GM13976 (cell line): ENCODE measurements at places on chromosomes 13 and 19.

GRCh38 chr19:411723-412355, 2.9 kb upstream of the C2CD4C start:
- no peak for DNase-seq

DNA sequence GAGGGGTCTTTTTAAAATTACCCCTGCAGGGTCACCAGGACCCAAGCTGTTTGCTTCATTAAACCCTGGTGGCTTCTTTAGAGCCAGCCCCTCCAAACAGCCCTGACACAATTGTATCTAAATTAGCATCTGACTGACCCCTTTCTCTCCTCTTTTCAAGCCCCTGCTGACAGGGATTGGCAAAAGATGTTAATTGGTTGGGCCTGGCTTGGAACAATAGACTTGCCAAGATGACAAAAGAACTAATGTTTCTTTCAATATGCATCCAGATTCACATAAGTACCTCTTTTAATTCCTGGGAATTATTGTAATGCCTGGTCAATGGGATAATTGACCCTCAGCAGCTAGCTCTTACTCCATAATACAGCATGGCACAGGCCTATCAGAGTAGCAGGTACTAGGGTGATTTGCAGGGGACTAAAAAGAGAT, 140.8 kb downstream of the SHISA2 start:
- DNase-seq, result no peak

- DNase-seq, result peak; percentile 85
Measured at GRCh38 chr19:53792721-53793433, 31.2 kb downstream of the NLRP12 start.

DNA sequence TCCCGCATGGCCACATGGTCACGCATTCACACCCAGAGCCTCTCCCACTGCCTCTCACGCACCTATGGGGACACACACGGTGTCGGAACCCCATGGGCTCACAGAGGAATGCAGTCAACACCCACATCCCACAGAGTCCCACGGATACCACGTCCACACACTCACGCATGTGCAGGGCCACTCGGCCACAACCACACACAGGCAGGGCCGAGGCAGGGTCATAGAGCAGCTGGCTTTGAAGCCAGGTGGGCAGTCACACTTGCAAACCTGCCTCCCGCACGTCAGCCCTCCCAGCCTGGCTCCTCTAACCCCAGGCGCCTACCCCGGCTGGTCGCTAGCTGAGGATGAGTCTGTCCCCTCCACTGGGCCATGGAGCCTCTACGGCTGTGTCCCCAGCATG, 8.1 kb downstream of the ERCC2 start:
- no peak for DNase-seq

DNA sequence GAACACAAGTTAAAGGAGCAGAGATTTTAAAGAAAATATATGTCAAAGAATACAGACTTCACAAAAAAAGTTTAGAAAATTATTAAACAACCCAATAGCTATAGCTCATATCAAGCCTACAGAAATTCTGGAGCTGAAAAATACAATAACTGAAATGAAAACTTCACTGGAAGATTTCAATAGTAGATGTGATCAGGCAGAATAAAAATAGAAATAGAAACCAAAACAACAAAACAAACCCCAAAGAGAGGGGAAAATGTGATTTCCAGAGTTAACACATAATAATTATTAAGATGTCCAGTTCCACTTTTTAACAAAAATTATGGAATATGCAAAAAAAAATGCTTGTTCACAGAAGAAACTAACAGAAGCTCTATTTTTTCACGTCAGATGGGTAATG, 23.6 kb downstream of the LRRC63 start:
- no peak for DNase-seq

DNA sequence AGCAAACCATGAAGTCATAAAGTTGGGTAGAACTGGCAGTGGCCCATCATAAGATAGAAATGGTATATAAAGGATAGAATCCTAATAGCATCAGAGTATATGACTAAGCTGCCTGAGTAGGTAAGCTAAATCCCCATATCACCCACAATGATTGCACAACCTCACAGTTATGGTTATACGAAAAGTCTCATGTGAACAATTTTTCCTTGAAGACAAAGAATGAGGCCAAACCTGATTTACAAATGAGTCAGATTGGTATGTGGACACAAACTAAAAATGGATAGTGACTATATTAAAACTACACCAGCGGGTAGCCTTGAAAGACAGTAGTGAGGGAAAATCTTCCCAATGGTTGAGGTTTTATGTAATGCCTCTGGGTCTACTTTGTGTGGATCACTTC, 40.9 kb upstream of the UFM1 start:
- DNase-seq, result no peak

DNA sequence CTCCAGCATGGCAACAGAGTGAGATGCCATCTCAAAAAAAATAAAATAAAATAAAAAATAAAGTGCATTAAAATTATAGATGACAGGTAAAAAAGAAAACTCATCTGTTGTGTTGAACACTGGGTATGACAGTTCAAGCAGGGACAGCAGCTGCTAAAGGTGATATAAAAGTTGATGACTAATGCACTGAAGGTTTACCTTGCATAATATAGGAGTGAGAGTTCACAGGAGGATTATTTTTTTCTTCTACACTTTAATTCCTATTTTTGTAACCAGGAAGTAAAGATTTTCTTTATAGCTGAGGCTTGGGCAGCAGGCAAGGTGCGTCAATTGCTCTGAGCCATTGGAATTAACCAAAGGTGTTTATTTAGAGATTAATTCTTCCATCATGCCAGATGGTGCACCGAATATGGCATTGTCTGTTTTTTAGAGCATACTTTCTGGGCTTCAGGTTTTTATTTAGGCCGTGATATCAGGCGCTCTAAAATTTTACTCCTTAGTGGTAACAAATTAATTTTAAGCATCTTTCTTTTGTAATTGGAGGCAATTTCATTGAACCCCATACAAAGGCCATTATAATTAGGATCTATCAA, 337.0 kb upstream of the SLC10A2 start:
- no peak for DNase-seq

DNA sequence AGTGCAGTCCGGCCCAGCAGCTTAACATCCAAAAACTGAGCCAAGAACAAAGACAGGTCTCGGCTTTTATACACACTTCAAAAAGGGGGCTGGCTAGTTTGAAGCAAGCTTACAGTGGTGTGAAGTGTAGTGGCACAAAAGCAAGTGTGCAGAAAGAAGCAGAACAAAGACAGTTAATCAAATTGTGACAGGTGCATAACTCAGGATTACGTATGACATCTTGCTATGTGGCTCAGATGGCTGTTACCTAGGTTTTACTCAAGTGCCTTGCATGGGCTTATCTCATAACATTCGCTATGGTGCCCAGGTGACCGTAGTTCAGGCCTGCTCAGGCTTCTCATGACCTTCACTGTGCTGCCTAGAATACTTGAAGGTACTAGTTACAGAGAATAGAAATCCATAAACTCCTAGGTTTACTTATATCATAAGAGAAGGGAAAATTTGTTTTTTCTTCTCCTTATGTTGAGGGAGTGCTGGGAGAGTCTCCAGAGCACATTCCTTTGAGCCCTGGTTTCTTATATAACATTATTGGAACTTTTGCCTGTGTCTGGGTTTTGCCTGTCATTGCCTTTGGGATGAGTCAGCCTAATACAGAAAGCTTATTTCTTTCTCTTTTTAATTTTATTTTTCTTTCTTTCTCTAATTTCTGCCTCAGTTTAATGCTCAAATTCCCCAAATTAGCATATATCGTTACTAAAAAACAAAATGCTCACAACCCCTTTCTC, 1629.1 kb upstream of the PCDH20 start:
- no peak for DNase-seq

DNA sequence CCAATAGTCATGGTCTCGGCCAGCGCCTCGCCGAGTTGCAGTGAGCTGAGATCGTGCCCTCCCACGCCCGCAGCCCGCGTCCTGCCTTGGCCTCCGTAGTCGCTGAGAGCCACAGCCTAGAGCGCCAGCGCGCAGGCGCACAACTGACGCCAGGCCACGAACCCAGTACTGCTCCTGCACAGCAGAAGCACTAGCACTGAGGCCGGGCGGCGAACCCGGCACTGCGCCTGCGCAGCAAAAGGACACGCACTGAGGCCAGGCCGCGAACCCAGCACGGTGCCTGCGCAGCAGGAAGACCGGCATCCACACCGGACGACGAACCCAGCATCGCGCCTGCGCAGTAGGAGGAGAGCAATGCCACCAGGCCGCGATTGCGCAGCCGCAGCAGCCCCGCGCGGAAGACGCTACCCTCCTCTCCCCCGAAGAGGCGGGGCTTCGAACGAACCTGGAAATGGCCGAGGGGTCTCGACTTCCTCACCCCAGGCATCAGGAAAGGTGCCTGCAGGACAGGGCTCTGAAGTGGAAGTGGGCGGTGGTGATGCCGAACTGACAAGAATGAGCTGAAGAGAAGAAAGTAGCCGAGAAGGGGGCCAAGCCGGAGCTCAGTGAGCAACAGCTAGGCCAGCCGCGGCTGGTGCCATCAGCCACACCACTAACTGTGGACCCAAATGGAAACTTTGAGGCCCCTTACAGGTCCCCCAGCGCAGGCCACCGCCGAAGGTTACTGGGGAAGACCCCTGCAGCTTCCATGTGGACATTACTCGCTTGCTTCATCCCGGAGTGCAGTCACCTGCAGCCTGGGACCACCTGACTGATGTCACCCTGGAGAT, 7.5 kb downstream of the F10 start:
- DNase-seq, result no peak

GRCh38 chr13:114015111-114015968, 41.5 kb upstream of the C13orf46 start:
- DNase-seq, result no peak
